ENCODE measurements at places on chromosomes 2 and 18.
A peak's percentile ranks its signal among the peaks of the same experiment; 100 is the strongest.

- no peak for DNase-seq
These were observed 83.1 kb downstream of the CRACDL start for GRCh38 chr2:98852932-98853331.

- DNase-seq: no peak
These were observed 391.7 kb downstream of the TNS1 start for GRCh38 chr2:217611056-217611455.

- no peak for DNase-seq
These were observed 44.8 kb upstream of the ARHGAP15 start for GRCh38 chr2:143084462-143084861.

DNA sequence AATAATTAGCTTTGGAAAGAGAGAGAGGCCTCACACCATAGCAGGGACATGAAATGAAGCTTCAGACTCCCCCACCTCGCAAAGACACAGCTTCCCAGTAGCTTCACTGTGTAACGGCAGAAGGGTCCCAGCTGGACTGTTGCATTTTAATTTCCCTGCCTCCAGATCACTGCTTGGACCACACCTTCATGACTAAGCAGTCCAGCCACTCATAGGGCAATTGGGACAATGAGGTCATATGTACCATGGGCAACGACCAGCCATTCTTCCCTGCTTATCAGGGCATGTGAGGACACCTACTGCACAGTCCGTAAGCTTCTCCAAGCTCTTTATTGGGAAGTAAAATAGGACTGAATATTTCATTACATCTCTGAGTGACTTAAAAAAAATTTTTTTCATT lies 183.0 kb downstream of the MREG start:
- DNase-seq: no peak

- DNase-seq: no peak
These were observed 54.8 kb downstream of the GALNT14 start for GRCh38 chr2:31083234-31083993.

GRCh38 chr2:100071335-100072043 lies 70.9 kb downstream of the AFF3 start:
- no peak for DNase-seq

DNA sequence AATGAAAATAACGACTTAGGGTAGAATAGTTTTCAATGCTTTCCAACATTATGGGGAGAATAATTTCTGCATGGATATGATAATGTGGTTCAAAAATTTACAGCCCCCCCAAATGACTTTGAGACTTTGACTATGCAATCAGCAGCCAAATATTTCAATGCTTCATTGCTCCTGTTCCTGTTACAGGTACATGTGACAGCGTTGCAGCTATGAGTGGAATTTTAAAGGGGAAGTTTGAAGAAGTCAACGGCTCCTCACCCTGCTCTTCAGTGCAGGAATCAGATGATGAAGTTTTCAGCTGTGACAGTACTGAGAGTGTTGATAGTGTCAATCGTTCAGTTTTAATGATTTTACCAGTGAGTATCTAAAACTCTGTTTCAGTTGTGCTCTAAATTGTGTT lies 25.1 kb downstream of the CSRNP3 start:
- no peak for DNase-seq

- DNase-seq: no peak
These were observed 189.1 kb upstream of the COL3A1 start for GRCh38 chr2:188785061-188785460.

GRCh38 chr2:101863534-101863933 lies 128.2 kb upstream of the IL1R2 start:
- DNase-seq: no peak

- no peak for DNase-seq
These were observed 108.0 kb downstream of the AFF3 start for GRCh38 chr2:100034431-100034830.

- no peak for DNase-seq
These were observed 24.1 kb downstream of the ADNP2 start for GRCh38 chr18:80133124-80133523.

- no peak for DNase-seq
These were observed 160.0 kb downstream of the EIPR1 start for GRCh38 chr2:3217646-3218045.

DNA sequence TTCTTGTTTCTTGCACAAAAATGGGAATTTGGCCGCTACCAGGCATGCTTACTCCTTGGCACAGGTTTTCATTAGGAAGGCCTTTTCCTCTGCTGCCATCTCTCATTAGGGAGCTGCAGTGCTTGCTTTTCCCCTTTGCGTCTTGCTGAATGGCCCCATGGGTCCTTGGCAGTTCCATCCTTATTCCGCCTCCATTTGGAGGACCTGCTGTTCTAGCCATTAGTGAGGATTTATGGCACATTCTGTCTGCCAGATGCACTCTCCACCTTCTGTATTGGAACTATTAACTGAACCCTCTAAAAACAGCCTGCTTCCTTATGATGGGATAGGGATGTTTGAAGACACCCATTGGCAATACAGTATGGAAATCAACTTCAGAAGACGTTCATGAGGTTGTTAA lies 103.5 kb upstream of the NOSTRIN start:
- no peak for DNase-seq

GRCh38 chr2:236852100-236852976 lies 233.4 kb upstream of the COPS8 start:
- DNase-seq: no peak

DNA sequence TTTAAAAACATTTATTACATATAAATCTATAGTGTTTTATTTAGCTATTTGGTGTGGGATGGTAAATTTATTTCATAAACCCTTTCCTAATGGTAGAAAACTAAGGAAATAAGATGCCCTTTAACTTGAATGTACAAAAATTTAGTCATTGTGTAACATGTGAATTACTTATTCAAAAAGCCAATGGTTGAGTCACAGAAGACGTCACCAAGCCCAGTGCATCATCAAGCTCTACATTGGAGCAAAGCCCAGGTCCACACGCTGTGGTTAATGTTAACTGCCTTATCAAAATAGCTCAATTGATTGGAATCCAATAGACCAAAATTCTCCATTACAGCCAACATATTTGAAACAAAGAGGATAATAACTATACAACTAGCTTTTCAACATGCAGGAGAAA lies 145.5 kb upstream of the LYPD1 start:
- no peak for DNase-seq

DNA sequence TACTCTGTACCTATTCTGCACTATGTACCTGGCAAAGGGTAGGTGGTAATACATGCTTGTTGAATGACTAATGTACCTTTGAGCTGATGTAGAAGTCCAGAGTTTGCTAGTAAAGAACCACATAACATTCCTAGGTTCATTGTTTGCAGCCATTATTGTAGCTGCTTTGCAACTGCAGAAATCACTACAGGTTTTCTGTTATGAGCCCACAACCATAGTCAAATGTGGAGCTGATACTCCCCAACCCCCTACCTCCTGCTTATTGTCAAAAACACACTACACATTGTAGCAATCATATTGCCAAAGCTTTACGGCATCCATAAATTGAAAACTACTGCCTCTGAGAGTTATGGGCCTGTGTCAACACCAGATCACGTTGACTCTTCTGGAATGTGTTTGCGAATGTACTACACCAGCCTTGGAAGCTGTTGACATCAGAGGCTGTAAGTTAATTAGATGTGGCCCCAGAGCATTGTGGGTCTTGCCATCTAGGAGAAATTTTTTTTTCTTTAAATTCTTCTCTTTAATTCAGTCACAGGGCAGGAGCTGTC lies 187.0 kb downstream of the AGPS start:
- no peak for DNase-seq

GRCh38 chr2:230900336-230900995 lies 24.6 kb downstream of the GPR55 start:
- DNase-seq: no peak

GRCh38 chr18:54671291-54671881 lies 80.3 kb downstream of the DYNAP start:
- DNase-seq: peak; percentile 39

- no peak for DNase-seq
These were observed 17.0 kb upstream of the TTN start for GRCh38 chr2:178824181-178824580.

DNA sequence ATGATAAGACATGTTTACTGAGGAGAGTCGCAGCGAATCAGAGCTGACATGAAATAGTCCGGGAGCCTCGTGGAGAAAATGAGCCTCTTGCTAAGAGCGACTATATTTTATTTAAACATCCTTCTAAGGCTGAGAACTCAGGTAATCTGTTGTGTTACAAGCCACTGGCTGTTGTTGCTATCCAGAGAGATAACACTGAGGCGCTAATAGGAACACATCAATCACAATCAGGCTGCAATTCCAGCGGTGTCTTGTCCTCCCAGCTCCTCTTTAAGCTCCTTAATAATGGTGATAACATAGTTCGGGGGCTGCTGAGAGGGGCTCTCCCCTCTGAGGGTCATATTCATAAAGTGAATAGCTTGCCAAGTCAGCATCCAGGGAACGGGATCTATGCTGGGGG lies 95.1 kb downstream of the INSIG2 start:
- no peak for DNase-seq

- no peak for DNase-seq
These were observed 331.9 kb downstream of the PDE11A start for GRCh38 chr2:177740700-177741099.

DNA sequence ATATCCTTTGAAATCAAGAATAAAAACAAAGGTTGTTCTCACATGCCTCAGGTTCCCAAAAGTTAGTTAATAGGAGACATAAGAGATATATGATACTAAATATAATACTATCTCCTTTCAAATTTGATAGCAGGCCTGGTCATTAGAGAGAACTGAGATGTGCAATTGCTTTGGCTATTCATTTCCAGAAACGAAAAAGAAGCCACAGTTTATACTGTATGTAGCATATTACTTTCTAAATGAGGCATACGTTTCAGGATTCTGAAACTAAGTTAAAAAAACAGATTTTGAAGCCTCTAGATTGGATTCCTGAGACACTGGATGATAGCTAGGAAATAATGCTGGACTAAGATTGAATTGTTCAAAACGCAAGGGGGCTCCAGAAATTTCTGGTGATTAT lies 7.1 kb downstream of the PPP1R1C start:
- DNase-seq: peak; percentile 32

DNA sequence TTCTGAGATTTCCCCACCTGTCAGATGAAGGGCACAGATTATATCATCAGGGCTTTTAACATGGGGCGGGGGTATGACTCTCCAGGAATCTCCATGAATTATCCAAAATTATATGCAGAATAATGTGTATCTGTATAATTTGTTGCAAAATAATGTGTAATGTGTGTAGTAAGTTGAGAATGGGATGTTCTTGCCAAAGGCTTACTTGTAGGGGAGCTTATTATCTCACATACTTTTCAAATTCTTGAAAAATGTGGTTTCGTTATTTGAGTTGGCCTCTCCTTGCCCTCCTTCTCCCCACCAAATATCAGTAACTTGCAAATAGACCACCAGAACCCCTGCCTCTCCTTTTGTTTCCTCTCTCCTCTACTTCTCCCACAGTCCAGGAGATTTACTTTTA lies 35.6 kb downstream of the UBR3 start:
- no peak for DNase-seq

DNA sequence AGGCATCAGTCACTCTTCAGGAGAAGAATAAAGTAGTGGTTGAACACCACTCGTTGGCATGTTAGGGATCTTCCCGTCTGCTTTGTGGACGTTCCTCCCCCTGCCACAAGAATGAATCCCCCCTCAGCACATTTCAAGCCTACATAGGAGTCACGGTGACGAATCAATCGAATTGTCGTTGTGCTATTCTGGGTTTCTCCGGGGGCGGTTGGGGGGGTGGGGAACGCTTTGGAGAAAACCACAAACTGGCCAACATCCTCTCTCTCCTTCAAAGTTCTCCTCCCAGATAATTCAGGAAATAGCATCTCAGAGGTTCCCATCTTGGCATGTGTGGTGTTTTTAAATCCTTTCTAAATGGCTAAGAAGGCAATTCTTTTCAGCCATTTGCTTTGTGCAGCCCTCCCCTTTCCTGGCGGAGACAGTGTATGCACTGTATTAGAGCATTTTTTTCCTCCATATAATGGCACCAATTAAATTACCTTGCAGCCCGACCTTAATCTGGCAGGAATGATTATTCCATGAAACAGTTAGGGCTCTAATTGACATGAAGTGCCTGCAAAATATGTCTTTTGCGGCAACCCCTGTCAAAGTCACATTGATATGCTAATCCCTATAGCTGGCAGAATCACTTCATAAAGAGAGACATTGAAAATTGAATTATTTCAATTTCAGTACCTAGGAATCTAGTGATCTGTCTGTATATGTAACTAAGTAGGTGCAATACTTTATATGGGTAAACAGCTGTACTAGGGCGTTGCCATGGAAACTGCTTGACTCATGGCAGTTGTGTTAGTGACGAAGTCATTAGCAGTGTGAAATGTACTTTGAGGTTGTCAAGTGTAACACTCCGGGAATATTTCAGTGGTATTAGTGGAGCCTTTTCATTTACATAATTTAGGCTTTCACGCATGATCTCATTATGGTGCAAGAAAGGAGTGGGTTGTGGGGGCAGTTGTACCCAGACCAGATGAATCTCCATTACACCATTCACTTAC lies 323.4 kb upstream of the SLC14A2 start:
- DNase-seq: no peak

DNA sequence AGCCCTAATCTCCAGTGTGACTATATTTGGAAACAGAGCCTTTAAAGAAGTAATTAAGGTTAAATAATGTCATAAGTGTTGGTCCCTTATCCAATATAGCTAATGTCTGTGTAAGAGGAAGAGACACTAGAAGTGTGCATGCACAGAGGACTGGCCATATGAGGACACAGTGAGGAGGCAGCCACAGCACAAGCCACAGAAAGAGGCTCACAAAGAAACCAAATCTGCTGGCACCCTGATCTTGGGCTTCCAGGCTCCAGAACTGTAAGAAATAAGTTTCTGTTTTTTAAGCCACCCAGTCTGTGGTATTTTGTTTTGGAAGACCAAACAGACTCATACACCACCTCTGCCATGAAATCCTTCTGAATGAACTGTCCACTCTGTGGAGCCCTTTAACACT lies 186.4 kb upstream of the SLC39A10 start:
- DNase-seq: no peak

DNA sequence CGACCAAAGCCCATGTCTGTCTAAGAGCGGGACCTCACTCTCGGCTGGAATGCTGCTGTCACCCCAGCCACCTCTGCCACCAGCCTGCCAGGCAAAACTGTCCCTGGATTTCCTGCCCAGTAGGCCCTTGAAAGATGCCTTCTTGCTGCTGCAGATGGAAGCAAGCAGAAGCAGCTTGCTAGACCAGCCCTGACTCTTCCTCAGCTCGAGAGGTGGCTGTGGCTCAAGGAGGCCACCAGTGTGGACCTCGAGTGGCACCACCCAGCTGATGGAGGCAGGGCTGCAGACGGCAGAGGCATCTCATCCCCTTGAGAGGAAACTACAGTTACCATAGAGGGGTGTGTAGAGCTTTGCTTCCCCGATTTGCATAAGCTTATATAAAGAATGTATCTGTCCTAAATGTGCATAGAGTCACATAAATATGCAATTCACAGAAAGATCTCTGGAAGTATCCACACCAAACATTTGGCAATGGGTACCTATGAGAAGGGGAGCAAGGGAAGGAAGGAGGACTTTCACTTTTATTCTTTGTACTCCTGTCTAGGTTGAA lies 20.6 kb downstream of the ADCY3 start:
- no peak for DNase-seq

GRCh38 chr2:71250935-71251334 lies 24.0 kb upstream of the PAIP2B start:
- no peak for DNase-seq

- no peak for DNase-seq
These were observed 129.7 kb downstream of the MAP3K20 start for GRCh38 chr2:173205375-173205774.

- no peak for DNase-seq
These were observed 69.9 kb upstream of the HK2 start for GRCh38 chr2:74763962-74764428.

GRCh38 chr2:3741867-3742602 lies 38.7 kb downstream of the DCDC2C start:
- no peak for DNase-seq

GRCh38 chr2:54670485-54671009 lies 52.9 kb upstream of the EML6 start:
- no peak for DNase-seq

Measured in activated CD4-positive, alpha-beta T cell treated with anti-CD3 and anti-CD28 coated beads, Interleukin-10, Interleukin-2, amounts not matched to agents 100 ng/mL and 50 ng/mL, durations not matched to agents 16 hours and 8 hours (primary cell).